ENCODE measurements at places on chromosomes 12 and 14.

GRCh38 chr14:23284654-23285529, 1.0 kb downstream of the HOMEZ start:
- H3K27ac ChIP-seq, result peak overlapping the region; percentile 50
- no peaks in the 10 kb centered on the region for H3K27me3 ChIP-seq
- no peak for DNase-seq
- peaks cover 10% of the 10 kb centered on the region for H3K4me1 ChIP-seq

GRCh38 chr12:104695453-104696148, 238.9 kb downstream of the CHST11 start:
- no peaks in the 10 kb centered on the region for H3K27me3 ChIP-seq
- H3K36me3 ChIP-seq, result 0 out of 2 replicates have a peak, but pooled peaks cover 5% of the 10 kb centered on the region
- H3K4me1 ChIP-seq, result no peaks in the 10 kb centered on the region
- no peak overlapping the region for H3K27ac ChIP-seq
- H3K4me3 ChIP-seq, result no peak overlapping the region
- no peak for DNase-seq

GRCh38 chr12:123938679-123939480, 33.8 kb downstream of the CCDC92 start:
- H3K27me3 ChIP-seq, result peaks cover 4% of the 10 kb centered on the region
- H3K27ac ChIP-seq, result no peak overlapping the region
- H3K4me3 ChIP-seq, result no peak overlapping the region
- no peaks in the 10 kb centered on the region for H3K36me3 ChIP-seq

- H3K27me3 ChIP-seq, result no peaks in the 10 kb centered on the region
- no peaks in the 10 kb centered on the region for H3K4me1 ChIP-seq
- H3K36me3 ChIP-seq, result no peaks in the 10 kb centered on the region
- no peak for DNase-seq
Observed at GRCh38 chr12:46517579-46517962, 145.0 kb upstream of the SLC38A2 start.

GRCh38 chr14:97033556-97034081, 236.4 kb downstream of the VRK1 start:
- no peaks in the 10 kb centered on the region for H3K4me1 ChIP-seq
- no peaks in the 10 kb centered on the region for H3K36me3 ChIP-seq
- no peak for DNase-seq

- H3K27ac ChIP-seq, result peak overlapping the region; percentile 45
- no peaks in the 10 kb centered on the region for H3K36me3 ChIP-seq
- peaks cover 20% of the 10 kb centered on the region for H3K4me1 ChIP-seq
- no peaks in the 10 kb centered on the region for H3K27me3 ChIP-seq
Observed at GRCh38 chr12:94677778-94678177, 27.4 kb upstream of the TMCC3 start.

DNA sequence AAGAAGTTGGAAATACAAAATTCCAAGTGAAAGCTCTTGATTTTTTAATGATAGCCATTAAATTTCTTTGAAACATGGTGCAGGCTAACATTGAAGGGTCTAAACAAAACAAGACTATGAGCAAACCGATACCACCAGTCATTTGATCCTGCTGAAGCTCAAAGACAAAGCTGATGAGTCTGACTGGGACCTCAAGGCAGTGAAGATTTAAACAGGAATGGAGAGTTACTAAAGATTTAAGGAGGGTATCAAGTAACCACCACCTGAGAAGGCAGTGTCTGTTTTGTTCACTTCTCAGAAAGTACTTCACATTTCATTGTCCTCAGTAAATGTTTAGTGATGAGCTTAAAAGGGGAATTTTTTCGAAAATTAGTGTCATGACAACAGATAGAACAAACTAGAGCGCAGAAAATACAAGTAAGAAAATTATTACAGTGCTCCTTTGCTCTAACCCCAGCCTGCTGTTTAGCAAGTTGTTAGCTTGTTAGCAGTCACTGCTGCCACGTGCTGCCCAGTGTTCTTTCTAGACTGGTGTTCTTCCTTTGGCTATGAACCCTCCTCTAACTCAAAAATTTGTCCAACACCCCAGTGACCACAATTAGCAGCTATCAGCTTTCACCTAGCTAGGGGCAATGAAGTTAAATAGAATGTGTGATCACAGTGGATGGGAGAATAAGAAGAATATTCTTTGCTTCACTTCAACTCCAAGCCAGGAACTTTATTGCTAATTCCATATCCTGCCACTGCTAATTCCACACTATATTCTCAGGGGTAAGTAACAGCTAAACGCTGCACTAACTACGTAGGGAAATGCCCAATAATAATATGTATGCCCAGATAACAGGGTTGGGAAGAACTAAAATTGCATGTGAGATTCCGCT, 41.1 kb downstream of the YAF2 start:
- H3K4me1 ChIP-seq, result no peaks in the 10 kb centered on the region
- H3K4me3 ChIP-seq, result no peak overlapping the region
- H3K36me3 ChIP-seq, result no peaks in the 10 kb centered on the region
- H3K27ac ChIP-seq, result no peak overlapping the region

GRCh38 chr14:69040353-69040752, 61.3 kb upstream of the ACTN1 start:
- no peaks in the 10 kb centered on the region for H3K36me3 ChIP-seq
- H3K4me1 ChIP-seq, result peaks cover 32% of the 10 kb centered on the region
- no peak overlapping the region for H3K4me3 ChIP-seq
